ENCODE measurements at places on chromosomes 1 and 21. TPM values are rescaled to one million over a fixed set of nuclear protein-coding genes. Genes with fewer than 3 reads are reported as not detected.

Gene KRTAP21-2
- not detected for total RNA-seq

Gene ELF3
- 391 TPM for total RNA-seq

Gene SPATA21
- total RNA-seq: not detected

Gene KCNJ10
- total RNA-seq: not detected

Gene AIM2
- 0.52 TPM for total RNA-seq

Gene RGS8
- not detected for total RNA-seq

Gene CFHR3
- total RNA-seq: 0.36 TPM

Gene CD164L2
- total RNA-seq: 12.2 TPM

Gene ZFP69B
- 1.6 TPM for total RNA-seq

Gene SPATA46
- total RNA-seq: not detected

Gene FCGR3B
- total RNA-seq: 0.64 TPM

Gene FCRL6
- not detected for total RNA-seq

Gene PLPP3
- 14.7 TPM for total RNA-seq

Gene PDPN
- 19.9 TPM for total RNA-seq

Gene SPTA1
- not detected for total RNA-seq

Gene ADAM30
- not detected for total RNA-seq

Gene HEYL
- total RNA-seq: 0.44 TPM

Gene LIPI
- total RNA-seq: not detected

Gene RNU1-3
- 6,387 TPM for total RNA-seq

Gene DNALI1
- total RNA-seq: 0.16 TPM

Gene SLC37A1
- total RNA-seq: 13.9 TPM

Gene GPR153
- total RNA-seq: 9.1 TPM

Gene NPR1
- total RNA-seq: 1.8 TPM

Gene ADORA3
- total RNA-seq: 0.64 TPM

Gene F3
- 18.4 TPM for total RNA-seq

Gene MX1
- total RNA-seq: 36.9 TPM

Gene OR2W3
- total RNA-seq: not detected

Gene GRIK3
- 0.04 TPM for total RNA-seq

Gene RGSL1
- total RNA-seq: not detected

Gene HES5
- 1.3 TPM for total RNA-seq

Gene ATXN7L2
- total RNA-seq: 2.7 TPM
